ENCODE measurements at places on chromosomes 6 and 20. TPM values are rescaled to one million over a fixed set of nuclear protein-coding genes. Genes with fewer than 3 reads are reported as not detected.

DNA sequence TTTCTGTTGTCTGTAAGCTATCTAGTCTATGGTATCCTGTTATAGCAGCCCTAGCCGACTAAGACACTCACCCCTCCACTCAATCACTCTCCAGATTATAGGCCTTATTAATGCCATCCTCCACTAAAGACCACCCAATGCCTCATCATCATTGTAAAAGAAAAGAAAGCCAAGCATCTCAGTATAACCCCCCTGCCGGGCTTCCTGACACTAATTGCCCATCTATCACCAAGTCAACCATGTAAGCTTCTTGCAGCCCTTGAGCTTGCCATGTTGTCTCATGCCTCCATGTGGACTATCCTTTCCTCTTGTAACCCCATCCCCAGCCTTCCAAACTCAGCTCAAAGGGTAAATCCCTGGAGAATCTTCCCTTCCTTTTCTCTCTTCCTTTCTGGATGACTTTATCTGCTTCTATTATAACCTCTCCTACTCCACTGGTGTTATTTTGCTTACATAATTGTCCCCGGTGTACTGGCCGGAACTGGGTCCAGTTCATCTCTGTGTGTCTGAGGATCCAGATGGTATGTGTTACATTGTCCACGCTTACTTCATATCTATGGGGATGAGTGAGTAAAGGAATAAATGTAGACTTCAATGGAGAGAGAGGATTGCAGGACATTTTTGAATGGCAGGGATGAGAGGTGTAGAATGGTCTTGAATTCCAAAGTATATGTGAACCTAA is 202.9 kb upstream of the SOX4 start:
- peak; percentile 8 for DNase-seq

- DNase-seq = no peak
These were observed 159.7 kb downstream of the TAF4 start for GRCh38 chr20:61905781-61906523.

GRCh38 chr6:125099211-125100073 is 54.1 kb upstream of the TPD52L1 start:
- DNase-seq = peak; percentile 58

- no peak for DNase-seq
These were observed 548.2 kb downstream of the PRKN start for GRCh38 chr6:162179196-162179951.

Gene RAD21L1
- not detected for total RNA-seq

Gene CDSN
- not detected for total RNA-seq

Data from heart right ventricle (tissue), 16 donors.